Endothelial cell of umbilical vein (primary cell): ENCODE measurements at places on chromosomes 7 and 10.

DNA sequence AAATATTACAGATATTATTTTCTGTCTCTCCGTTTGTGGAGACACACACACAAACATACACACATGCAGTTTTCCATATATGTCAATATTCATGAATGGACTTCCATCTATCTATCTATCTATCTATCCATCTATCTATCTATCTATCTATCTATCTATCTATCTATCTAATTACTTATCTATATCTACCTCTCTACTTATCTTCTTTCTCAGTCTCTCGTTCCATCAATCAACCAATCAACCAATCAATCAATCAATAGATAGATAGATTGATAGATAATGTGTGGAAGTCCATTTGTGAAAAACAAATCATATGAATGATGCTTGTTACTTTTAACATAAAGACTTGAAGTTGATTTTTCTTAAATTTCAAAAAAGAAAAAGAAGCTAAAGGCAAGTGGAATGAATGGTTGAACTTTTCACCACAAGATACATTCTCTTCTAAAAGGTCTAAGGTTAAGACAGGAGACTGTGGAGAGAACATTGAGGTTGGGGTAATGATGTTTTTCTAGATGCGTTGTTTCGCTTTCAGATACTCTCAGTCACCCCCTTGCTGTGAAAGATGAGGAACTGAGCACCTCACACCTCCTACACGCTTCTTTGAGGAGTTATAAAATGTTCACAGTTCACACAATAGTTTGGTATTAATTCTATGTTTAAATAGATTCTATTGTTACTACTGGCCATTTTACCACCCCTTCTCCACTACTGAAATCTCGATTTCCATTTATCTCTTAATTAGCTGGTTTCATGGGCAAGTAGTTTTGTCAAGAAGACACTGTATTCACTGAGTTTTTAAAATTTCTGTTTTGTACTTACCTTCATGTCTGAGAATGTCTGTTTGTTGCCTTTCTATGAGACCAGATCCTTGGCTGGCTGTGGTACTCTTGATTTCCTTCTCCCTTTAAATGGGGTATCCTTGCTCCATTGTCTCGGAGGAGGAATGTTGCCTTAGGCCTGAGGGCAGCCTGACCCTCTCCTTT lies 114.1 kb downstream of the EMX2 start:
- no peak for DNase-seq

- no peak for DNase-seq
Observed at GRCh38 chr10:84117686-84118394, 21.5 kb upstream of the GHITM start.

- DNase-seq, result peak; percentile 80
Observed at GRCh38 chr10:128047351-128047750, 78.9 kb downstream of the MKI67 start.

- peak; percentile 72 for DNase-seq
Observed at GRCh38 chr10:87659571-87660483, at the start of gene PAPSS2. TSS of gene PAPSS2 (plus strand) at chr10:87659878. CDS start at chr10:87659982, 104 bp downstream.

GRCh38 chr7:92755680-92756079 lies 80.7 kb downstream of the CDK6 start:
- no peak for DNase-seq

DNA sequence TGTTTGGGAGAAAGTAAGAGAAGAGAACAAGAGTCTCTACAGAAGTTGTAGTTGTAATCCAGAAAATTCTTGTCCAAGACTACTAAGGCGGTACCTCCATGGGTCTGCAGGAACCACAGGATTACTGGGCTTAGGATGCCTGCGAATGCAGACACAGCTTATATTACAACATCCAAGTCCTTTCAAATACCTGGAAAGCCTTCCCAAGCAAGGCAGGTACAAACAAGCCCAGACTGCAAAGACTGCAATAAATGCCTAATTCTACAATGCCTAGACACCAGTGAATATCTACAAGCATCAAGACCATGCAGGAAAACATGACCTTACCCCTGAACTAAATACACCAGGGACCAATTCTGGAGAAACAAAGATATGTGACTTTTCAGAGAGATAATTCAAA lies 178.2 kb downstream of the ARL4A start:
- DNase-seq, result no peak

GRCh38 chr10:122561212-122561611 lies 658 bp downstream of the DMBT1 start:
- DNase-seq, result no peak

DNA sequence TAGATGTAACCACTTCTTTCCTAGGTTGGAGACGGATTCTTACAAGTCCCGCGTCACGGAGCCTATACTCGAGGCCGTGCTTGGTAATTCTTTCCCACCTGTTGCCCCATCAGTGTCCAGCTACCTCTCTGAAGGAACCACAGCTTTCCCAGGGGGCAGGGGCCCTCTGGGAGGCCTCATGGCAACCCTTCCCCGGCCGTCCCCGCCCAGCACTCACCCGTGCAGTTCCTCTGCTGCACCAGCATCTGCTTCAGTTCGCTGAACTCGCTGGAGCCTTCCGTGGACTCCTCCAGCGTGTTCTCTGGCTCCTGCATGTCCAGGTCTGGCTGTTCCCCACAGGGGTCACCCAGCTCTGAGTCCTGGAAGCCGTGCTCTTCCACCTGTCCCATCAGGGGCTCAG lies 24.5 kb downstream of the ZNF777 start:
- DNase-seq, result no peak

- DNase-seq, result no peak
Observed at GRCh38 chr10:124688889-124689670, 55.1 kb downstream of the FAM53B start.

DNA sequence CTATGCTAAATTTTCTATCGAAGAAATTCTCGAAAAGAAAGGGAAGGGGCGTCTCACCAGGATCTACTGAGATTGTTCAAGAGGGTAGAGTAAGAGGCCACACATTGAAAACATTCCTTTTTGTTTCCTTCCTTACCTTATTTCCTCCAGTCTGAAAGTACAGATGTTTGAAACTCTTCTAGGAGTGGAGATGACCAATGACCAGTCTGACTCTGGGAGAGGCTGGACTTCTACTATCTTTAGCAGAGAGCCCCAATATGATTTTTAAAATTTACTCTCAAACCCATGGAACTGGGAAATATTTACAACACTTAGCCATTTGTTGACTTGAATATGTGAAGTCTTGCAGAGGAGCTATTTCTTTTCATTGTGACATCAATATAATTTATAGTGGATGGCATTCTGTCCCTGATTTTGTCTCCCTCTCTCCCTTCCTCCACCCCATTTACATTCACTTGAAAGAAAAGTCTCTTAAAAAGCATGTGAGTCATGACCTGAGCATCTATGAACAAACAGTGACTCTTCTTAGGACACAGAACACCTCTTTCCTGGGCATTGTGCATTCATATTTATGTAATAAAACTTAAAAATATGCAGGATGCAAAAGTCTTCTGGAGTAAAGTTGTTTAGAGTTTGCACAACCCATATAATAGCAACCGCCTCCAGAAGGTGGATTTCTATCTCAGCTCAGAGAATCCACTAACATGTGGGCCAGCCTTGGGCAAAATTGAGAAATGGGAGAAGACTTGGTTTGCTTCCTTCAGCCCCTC lies 31.2 kb upstream of the BMPER start:
- no peak for DNase-seq

GRCh38 chr7:55548295-55548731 lies 24.0 kb downstream of the VOPP1 start:
- no peak for DNase-seq

GRCh38 chr10:775245-776075 lies 86.0 kb upstream of the DIP2C start:
- no peak for DNase-seq

DNA sequence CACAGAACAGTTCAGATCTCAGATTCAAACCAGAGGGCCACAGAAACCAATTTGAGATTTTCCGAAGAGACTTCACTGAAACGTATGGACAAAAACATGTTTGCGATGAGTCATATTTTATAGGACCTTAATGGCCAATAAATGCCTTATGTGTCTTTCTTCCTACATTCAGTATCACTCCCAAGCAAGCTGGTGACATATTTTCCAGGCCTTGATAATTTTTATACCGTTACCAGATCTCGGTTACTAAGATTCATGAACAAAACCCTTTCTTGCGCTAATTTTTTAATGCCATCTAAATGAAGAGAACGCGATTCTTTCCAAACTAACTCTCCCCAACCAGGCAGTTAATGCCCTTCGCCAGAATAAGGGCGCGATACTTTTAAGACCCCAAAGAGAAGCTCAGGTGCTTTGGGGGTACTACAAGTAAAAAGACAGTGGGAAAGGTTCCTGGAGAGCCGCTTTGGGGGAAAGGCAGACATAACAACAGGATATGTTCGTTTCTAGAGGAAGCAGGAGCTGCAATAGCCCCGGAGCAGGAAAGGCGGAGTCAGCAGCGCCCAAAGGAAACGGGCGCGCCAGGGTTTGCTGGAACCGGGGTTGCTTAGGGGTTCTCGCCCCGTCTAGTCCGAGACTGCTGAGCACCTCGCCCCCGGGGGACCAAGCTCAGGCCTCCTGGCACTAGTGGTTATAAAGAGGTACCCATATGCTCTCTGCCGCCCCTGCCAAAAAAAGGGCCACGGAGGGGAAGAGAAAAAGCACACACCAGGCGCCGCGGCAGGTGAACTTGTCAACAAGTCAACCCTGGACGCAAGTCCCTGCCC lies 884 bp downstream of the ICA1 start:
- DNase-seq, result peak; percentile 63

DNA sequence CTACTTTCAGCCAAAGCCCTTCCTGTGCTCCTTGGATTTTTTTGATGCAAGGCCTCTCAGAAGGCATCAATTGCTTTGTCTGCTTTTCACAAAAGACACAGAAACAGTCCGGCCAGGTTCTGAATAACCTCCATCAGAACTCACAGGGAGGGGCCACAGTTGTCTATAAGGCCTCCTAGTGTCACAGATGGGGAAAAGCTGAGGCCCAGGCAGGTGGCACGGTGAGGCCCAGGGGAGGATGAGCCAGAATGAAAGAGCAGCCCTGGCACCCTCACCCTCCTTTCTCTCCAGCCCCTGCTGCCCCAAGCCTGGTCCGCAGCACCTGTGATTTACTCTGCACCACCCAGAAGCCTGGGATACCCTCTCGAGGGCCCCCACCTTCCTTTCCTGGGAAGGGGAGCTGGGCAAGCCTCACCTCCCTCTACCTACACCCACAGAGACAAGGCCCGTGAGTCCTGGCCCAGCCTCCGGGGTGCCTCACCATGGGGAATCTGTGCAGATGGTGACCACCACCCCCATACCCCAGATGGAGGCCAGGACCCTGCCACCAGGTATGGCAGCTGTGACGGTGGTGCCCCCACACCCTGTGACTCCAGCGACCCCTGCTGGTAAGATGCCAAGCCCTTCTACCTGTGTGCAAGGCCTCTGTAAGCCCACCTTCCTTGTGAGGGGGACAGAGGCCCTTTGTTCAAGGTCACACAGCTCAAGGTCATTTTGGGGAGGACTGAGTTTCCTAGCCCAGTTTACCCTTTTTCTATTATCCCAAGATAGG lies 26.2 kb upstream of the ZNF467 start:
- no peak for DNase-seq

DNA sequence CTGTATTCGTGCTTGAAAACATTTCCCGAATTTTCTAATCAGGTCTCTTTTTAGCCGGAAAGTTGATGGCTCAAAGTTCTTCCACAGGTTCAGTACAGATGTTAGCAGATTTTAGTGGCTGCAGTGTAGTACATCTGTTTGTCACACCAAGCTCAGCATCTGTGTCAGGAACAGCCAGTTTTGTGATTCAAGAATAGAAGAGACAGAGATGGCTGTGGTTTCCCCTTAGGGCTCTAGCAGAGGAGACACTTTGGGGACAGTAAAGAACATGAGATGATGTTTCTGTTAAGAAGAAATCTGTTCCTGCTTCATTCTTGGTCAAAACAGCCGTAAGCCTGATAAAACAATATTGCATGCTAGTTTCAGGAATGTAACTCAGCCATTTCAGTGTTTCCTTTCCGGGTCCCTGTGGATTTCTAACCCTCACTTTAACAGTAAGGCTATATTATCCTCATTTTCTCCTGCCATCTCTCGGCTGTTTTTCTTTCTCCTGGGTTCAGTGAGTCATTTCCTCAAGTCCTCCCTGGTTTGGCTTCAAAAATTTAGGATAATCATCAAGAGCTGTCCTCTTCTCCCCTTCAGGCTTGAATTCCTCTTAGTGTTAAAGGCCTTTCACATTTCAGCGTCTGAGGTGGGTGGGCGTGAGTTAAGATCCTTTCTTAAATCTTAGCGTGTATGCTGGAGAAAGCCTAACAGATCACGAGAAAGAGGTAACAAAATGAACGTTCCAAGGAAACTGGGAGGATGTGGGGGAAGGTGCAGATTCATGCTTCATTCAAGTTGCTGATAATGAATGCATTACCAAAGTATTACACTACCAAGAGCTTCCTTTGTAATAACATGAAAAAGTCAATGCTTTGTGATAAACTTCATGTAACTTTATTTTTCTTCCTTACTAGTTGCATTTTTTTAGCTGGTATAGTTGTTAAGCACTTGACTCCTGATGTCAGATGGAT lies 37.1 kb upstream of the BICC1 start:
- peak; percentile 54 for DNase-seq

DNA sequence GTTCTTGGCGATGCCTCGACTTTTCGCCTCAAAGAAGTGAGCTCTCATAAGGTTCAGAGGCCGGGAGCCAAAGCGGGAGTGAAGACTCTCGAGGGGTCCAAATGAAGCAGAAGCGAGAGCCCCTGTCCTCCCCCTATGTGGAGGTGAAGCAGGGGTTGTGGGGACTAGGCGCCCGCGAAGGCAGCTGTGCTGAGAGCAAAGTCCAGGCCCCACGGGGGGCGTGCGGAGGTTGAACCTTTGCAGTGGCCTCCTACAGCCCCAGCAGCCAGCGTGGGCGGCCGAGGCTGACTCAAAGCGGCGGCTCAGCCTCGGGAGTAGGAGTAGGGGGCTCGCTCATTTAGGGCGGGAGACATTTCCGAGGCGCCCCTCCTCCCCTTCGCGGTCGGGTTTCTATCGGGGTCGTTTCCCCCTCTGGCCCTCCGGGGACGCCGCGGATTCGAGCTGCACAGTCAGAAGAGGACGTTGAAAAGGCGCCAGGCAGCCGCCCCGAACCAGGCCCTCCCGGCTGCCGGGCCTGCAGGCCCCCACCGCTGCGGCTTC lies 553 bp upstream of the ADD3 start:
- no peak for DNase-seq

DNA sequence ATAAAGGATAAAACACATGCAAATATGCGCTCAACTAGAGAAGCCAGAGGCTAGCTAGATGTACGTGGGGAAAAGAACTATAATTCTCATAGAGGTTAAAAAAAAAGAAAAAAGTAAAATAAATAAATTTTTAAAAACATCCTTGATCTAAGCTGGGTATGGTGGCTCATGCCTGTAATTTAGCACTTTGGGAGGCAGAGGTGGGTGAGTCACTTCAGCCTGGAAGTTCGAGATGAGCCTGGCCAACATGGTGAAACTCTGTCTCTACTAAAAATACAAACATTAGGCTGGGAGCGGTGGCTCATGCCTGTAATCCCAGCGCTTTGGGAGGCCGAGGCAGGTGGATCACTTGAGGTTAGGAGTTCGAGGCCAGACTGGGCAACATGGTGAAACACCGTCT lies 18.6 kb upstream of the HSPA12A start:
- no peak for DNase-seq
